ENCODE measurements at places on chromosomes 5 and 9.

DNA sequence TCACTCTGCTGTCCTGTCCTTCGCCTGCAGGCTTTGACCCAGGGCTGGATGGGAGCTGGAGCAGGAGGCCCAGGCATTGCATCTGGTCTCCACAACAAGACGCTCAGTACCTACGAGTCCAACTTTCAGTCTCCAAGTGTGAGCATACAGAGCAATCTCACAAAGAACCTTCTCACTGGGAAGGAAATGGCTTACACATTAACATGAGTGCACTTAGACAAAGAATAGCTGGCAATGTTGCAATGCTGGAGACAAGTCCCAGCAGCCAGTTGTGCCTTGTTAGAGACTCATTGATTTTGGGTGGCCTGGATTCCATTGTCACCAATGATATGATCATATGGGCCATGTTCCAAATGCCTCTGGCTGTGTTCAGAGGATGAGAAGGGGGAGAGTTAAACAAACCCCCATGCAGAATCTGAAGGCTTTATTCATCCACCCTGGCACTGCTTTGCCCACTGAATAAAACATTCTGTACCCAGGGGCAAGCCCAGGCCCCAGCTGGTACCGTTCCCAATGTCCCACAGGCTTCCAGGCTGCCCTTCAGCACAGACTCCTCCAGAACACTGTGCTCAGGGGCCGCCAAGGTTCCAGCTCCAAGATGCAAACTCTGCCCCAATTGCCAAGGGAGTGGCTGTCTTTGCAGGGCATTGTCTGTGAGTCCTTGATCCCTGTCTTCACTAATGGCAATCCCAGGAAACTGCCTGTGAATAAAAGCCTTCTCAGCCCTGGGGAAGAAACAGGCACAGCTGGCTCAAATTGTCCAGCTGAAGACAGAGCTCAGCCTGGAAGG lies 185.5 kb downstream of the HSD17B3 start:
- DNase-seq, result peak; percentile 58

DNA sequence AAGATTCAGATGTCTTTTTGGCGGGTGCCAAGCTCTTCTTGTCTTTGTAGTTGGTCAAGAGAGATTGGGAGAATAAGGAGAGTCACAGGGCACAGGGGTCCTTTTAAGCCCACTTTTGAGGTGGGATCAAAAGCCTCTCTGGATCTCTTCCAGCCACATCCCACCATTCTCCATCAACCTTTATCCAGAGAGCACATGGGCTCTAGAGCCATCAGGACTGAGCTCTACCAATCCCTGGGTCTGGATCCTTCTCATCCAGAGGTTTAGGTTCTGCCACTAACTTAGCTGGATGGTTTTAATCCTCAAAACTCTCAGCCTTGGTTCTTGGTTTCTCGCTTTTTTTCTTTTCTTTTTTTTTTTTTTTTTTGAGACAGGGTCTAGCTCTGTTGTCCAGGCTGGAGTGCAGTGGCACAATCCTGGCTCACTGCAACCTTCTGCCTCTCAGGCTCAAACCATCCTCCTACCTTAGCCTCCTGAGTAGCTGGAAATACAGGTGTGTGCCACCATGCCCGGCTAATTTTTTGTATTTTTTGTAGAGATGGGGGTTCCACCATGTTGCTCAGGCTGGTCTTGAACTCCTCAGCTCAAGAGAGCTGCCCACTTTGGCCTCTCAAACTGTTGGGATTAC lies 44.6 kb upstream of the MATR3 start:
- no peak for DNase-seq

DNA sequence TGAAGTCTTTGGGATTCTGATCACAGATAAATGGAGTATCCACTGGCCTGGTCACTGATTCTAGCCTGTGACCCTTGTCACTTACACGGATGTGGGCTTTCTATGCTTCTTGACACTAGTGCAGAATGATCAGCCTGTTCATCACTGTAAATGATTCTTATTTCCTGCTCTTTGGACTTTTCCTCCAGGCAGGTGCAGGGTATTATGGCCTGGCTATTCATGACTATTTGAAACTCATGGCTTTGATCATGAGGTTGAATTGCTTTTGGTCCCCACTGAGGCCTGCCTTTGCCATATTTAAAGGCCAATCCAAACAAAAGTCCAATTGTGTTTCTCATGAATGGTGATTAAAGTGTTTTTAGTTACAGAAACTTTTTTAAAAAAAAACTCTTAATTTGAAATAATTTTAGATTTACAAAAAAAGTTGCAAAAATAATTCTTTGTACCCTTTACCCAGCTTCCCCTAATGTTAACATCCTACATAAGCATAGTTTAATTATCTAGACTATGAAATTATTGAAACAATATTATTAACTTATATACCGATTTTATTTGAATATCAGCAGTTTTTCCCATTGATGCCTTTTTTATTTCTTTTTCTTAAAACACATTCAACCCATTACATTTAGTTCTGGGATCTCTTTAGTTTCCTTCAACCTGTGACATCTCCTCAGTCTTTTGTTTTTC lies 68.1 kb downstream of the GALNT10 start:
- no peak for DNase-seq

- no peak for DNase-seq
Observed at GRCh38 chr5:124160265-124160664, 586.2 kb downstream of the ZNF608 start.

- peak; percentile 39 for DNase-seq
Observed at GRCh38 chr5:8196061-8196460, 327.1 kb downstream of the MTRR start.

- DNase-seq, result no peak
Observed at GRCh38 chr9:76077537-76077936, 187.1 kb downstream of the PCSK5 start.

GRCh38 chr5:15564523-15564922 lies 64.5 kb downstream of the FBXL7 start:
- DNase-seq, result no peak

DNA sequence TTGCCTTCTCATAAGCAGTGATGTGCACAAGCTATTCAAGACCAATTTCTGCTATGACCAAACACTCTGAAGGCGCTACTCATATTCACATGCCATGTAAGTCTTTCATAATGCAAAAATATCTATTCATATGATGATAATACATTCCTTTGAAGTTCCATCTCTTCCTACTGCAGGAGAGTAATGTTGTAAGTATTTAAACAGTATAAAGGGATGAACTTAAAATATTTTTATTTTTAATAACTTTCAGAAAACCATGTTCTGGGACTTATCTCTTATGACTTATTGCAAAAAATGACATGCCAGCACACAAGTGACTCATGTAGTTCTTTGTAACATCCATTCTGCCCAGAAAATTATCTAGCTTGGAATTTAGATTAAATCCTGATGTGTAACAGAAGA lies 376.4 kb downstream of the KCTD16 start:
- no peak for DNase-seq

- no peak for DNase-seq
Observed at GRCh38 chr5:87401626-87402025, 11.1 kb downstream of the CCNH start.

DNA sequence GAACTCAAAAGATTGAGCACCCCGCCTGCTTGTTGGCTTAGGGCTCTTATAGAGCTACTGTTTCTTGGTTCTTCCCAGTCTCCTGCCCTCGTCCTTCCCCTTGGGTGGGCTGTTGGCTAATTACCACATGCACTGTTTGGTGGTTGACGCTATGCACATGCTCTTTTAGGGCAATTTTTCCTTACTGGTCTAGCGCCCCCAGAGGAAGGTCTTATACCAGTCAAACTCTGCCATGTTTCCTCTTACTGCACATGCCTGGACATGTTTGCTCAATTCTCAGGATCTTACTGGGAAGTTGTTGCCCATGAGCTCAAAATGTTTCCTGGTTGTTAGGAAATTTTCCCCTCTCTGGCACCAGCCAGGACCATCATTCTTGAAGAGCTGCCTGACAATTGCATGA lies 101.9 kb downstream of the SLC28A3 start:
- no peak for DNase-seq

DNA sequence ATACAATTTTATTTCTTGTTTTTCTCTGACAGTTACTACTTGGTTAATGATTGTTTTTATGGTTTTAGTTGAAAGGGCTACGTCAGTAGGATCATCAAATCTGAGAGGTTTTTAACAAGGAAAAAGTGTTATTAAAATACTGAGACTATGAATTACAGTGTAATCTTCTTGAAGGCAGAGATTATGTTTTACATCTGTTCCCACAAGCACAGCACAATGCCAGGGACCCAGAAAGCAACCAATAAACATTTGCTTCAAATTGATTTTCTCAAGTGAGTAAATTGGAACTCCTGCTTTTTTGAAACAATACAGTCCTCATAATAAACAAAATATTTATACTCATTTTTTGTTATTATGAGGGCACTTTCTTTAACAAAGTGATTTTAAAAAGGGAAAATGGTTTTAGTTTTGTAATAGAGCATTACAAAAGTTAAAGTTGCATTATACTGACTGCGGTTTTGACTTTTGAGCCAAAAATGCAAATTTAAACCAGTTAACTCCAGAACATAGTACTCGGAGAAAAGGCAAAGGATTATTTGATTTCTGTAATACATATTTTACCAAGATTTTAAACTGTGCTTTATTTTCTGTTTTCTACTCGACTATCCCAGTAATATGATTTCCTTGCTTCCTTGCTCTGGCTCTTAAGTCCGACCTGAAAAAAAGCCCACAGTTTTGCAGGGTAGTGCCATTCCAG lies 176.9 kb downstream of the GDNF start:
- DNase-seq, result no peak

DNA sequence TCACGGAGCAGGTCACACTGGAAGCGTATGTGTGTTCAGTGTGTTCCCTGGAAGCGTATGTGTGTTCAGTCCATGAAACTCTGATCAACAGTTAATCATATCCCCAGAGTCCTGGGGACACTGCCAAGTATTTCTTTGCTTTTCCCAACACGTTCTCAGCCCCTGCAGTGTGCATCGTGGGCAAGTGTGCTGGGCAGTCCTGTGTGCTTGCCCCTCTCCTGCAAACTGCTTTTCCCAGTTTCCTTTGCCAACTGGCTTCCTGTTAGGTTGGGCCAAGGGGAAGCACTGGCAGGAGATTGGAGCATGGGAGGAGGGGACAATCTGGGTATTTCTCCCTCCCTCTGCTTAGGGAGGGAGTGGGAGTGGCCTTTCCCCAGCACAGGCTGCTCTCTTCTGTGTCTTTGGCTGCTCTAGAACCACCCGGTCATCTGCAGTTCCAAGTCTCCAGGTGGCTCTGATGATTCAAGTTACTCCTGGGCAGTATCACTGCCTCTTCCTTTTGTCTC lies 36.8 kb upstream of the NEK6 start:
- DNase-seq, result no peak

GRCh38 chr5:149140197-149141002 lies 893 bp upstream of the ABLIM3 start:
- no peak for DNase-seq

DNA sequence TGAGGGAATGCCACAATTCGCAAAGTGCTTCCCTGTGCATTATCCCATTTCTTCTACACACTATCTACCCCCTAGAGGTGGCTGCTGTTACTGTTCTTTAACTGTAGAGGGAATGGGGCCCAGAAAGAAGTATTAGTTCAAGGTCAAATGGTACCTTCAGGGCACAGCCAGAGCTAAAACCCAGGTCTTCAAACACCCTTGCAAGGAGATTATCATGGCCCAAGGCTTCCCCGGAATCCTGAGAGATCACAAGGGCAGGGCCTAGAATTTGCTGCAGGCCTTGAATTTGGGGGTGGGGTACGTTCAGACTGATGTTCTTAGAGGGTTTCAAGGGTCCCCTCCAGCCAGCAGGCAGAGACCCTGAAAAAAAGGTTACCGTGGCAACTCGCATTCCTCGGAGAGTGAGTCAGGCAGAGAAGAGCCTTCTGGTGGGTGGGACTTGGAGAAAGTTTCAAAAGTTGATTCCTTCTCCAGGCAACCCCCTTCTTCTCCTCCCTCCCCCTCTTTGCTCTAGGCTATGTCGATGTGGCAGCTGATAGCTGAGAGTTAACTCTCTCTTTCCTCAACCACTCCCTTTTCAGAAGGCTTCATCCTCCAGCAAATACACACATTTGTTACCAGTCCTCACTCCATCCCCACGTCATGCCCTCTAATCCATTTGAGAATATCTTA lies 1.9 kb downstream of the SPARC start:
- peak; percentile 97 for DNase-seq

GRCh38 chr9:137182836-137183235 lies 5.5 kb downstream of the ANAPC2 start:
- no peak for DNase-seq

DNA sequence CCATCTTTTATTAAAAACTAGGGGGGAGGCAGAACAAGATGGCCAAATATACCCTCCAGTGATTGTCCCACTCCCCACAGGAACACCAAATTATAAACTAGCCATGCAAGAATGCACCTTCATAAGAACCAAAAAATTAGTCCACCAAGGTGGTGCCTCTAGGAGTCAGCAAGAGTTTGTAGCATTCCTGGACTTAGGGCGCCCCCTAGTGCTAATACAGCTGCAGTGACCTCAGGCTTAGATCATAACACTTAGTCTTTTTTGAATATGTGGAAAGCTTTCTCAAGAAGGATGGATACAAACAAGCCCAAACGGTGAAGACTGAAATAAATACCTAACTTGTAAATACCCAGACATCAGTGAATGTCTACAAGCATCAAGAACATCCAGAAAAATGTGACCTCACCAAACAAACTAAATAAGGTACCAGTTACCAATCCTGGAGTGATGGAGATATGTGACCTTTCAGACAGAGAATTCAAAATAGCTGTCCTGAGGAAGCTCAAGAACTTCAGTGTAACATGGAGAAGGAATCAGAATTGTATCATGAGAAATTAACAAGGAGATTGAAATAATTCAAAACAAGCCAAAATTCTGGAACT lies 19.3 kb downstream of the PPIP5K2 start:
- DNase-seq, result peak; percentile 89

All from eye (tissue), 1 donor.